ENCODE measurements at places on chromosomes 11 and 22.

DNA sequence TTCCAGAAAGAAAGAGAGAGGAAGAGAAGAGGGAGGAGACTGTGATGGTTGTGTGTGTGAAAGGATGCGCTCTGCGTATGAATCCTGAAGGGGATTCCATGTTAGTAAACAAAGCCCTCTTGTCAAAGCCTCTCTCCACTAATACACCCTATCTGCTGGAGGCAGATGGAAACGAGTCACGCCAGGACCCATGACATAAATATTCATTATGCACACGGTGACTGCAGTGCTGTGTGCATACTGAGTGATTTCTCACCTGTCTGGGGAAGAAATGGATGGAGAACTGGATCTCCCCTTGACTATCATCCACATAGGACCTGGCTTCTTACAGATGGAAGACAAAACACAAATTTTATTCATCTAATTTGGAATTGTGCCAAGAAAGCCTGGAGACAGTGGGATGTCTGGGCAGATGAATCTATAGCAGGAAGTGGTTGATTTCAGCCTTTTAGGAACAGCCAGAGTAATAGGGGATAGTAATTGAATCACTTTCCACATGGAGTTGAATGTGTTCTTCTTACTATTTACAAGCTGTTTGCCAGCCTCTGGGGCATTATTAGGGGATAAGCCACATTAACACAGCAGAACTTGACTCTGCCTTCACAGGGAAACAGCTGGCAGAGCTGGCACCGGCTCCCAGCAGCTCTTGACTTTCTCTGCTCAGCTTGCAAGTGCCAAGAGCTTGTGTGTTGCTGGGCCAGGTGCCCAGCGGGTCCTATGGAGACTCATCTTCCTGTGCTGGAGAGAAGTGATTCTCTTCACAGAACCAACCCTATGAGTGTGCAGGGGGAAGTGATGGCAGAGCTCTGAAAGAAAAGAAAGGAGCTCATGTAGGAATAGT, 9.0 kb downstream of the MTNR1B start:
- DNase-seq = no peak

DNA sequence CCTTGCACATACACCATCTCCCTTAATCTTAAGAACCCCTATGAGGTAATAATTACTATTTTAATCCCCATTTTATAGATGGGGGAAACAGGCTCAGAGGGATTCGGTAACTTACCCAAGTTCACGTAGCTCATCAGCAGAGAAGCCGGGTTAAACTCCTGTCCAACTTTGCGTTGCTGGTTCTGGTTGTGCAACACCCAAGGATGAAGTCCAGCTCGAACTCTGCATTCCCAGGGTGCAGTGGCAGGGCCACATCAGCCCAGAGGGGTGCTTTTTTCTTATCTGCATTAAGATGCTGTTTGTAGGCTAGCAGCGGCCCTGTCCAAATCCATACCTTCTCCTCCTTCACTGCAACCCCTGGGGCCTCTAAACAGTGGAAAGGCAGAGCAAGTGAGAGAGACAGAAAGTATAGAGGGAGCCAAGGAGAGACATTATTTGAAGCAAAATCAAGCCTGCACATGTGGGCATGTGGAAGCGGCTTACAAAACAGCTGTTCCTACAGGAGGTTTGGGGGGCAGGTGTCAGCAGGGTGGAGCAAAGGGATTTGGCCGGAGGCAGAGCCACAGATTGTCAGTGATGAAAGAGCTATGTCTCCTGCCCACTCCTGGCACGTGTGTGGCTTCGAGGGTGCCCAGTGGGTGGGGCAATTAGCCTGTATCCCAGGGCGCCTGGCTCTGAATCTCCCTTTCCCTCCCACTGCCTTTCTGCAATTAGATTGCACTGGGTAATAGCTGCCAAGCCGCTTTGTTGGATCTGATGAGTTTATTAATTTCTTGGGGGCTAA, 129.5 kb upstream of the TBCEL start:
- DNase-seq = no peak

DNA sequence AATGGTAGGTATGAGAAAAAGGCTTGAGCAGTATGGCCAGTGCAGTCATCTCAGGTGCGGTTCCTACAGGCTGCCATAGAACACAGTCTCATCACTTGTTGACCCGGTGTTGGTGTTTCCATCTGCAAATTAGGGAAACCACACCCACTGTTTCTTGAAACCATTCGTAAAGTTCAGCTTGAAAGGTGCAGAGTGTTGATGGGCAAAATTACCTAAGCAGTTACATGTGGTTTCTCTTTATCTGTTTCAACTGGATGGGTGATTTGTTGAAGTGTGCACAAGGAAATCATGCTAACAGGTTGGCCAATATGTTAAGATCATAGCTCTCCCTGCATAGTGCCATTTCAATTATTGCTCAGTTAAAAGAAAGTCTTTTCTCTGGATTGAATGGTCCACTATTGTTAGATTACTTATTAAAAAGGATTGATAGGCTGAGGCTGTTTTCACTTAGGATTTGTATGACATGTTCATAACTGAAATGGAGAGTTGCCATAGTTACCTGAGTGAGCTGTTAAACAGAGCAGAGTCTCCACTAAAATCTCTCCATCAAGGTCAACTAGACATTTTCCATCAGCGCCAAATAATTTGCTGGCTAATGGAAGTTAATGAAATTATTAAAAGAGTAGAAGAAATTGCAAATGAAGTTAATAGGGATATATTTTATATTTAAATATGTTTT, 203.1 kb upstream of the MTMR2 start:
- no peak for DNase-seq

DNA sequence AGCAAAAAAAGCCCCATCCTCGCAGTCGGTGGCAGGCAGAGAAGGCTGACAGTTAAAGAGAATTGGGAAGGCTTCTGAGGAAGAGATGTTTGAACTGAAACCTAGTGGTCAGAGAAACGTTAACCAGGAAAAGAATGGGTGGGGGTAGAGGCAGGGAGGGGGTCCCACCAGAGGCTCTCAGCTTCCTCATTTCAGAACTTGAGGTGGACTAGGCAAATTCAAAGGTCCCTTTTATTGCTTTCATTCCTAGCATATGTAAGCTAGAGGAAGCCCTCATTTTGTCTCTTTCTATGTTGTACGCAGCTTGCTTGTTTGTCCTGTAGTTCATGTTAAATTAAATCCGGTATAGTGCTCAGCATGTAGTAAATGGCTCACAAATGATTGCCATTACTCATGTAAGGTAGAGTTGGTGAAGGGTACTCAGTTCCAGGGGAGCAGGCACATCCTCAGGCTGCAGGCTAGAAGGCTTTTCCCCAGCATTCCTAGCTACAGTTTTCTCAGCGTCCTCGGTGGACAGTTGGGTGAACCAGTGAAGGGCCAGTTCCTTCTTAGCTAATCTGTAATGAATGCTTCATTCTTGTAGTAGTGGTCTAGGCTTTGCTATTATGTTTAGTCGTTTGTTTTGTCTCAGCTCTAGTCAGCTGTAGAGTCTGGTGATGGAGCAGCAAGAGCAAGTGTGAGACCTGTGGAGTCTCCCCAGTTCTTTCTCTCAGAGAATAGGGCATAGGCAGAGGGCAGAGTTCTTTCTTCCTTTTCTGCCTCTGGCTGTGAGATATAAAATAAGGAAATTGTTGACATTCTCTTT, 58.6 kb downstream of the UVRAG start:
- DNase-seq = no peak

Data from lung (tissue), 17 donors.